ENCODE measurements at places on chromosomes 2 and 18.

DNA sequence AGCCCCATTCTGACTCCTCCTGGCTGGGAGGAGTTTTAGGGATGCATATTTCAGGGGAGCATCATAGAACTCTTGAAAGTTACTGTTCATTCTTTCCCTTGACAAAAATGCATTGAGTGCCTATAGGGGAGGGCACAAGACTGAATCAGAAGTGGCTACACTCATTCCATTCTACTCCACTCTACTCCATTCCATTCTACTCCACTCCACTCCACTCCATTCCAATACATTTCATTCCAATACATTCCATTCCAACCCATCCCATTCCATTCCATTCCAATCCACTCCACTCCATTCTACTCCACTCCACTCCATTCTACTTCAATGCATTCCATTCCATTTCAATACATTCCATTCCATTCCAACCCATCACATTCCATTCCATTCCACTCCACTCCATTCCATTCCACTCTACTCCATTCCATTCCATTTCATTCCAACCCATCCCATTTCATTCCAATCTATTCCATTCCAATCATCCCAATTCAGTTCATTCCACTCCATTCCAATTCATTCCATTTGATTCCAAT is 110.8 kb downstream of the LOXHD1 start:
- no peak for DNase-seq

- no peak for DNase-seq
These were observed 363.6 kb downstream of the RNF144A start for GRCh38 chr2:7280790-7281189.

GRCh38 chr2:219638948-219639755 is 11.7 kb downstream of the SLC4A3 start:
- DNase-seq: no peak

- DNase-seq: no peak
These were observed 7.4 kb downstream of the SMAD7 start for GRCh38 chr18:48943333-48943732.

Measured in nucleus accumbens (tissue), 56 donors.